ENCODE measurements at places on chromosomes 12 and 14.

DNA sequence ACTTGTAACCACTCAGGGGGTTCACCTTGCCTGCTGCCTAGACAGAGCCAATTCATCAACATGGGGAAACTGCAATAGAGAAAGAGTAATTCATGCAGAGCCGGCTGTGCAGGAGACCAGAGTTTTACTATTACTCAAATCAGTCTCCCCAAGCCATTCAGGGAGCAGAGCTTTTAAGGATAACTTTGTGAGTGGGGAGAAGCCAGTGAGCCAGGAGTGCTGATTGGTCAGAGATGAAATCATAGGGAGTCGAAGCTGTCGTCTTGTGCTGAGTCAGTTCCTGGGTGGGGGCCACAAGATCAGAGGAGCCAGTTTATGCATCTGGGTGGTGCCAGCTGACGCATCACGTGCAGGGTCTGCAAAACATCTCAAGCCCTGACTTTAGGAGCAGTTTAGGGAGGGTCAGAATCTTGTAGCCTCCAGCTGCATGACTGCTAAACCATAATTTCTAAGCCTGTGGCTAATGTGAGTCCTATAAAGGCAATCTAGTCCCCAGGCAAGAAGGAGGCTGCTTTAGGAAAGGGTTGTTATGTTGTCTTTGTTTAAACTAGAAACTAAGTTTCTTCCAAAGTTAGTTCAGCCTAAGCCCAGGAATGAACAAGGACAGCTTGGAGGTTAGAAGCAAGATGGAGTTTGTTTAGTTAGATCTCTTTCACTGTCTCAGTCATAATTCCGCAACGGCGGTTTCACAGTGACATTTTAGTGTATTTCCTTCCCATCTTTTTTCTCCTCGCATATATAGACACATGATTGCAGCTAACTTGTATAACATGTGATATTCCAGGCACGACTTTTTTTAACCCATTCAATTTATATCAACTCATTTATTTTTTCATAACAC is 68.9 kb upstream of the NCOR2 start:
- DNase-seq, result no peak

- no peak for DNase-seq
Observed at GRCh38 chr12:40819436-40820108, 127.3 kb downstream of the CNTN1 start.

GRCh38 chr14:69945912-69946311 is 66.7 kb downstream of the SMOC1 start:
- DNase-seq, result no peak

GRCh38 chr14:45811155-45811554 is 558.2 kb upstream of the MIS18BP1 start:
- no peak for DNase-seq

- no peak for DNase-seq
Observed at GRCh38 chr12:123807670-123808069, 45.6 kb downstream of the DNAH10 start.

DNA sequence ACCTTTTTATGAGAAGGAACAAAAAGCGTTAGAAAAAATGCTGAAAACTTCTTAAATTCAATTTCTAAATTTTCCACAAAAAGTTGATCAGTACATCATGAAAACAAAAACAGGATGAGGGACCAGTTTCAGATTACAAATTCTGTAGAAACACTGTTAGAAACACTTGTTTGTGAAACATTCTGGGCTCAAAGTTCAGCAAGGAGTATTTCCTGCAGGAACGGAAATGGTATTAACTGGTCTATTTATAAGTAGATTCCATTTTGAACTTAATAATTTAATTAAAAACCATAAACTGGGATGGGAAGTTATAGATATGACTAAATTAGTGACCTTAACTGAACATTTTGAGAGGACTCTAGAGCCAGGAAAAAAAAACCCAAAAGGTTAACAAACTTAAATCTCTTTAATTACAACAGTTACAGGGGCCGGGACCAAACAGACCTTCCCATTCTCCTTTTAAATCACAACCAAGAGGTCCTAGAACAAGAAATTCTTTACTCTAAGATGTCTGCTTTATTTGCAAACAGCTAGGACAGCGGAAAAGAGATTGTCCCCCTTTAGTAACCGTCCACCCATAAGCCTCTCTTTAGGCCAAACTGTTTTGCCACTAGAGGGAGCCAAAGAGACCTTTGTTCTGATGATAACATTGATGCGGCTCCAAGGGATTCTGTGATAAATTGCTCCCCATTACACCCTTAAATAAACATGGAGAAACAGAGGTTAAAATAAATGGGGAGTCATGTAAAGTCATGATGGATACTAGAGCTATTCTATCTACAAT is 69.0 kb upstream of the RERGL start:
- DNase-seq, result no peak

- DNase-seq, result no peak
Observed at GRCh38 chr14:52080808-52081755, 12.2 kb upstream of the NID2 start.

DNA sequence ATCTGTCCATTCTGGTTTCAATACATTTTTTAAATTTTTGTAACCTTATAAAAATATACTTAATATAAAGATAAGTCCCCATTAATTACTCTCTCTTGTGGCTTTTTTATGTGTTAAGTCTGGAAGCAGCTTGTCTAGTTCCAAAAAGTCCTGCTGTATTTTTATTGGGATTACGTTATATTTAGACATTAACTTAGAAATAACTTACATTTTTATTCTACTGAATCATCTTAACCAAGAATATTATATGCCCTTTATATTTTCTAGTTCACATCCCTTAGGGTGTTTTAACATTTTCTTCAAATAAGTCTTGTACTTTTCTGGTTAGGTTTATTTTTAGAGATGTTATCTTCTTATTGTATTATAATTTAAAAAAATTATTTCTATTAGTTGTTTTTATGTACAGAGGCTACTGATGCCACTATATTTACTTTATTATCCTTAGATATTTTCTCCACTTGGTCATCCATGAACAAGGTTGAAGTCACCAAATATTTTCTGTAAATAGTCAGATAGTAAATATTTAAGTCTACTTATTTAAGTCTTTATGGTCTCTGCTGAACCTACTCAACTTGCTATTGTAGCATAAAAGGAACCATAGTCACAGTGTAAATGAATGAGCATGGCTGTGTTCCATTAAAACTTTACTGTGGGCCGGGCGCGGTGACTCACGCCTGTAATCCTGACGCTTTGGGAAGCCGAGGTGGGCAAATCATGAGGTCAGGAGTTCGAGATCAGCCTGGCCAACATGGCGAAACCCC is 132.4 kb upstream of the NEDD1 start:
- no peak for DNase-seq

DNA sequence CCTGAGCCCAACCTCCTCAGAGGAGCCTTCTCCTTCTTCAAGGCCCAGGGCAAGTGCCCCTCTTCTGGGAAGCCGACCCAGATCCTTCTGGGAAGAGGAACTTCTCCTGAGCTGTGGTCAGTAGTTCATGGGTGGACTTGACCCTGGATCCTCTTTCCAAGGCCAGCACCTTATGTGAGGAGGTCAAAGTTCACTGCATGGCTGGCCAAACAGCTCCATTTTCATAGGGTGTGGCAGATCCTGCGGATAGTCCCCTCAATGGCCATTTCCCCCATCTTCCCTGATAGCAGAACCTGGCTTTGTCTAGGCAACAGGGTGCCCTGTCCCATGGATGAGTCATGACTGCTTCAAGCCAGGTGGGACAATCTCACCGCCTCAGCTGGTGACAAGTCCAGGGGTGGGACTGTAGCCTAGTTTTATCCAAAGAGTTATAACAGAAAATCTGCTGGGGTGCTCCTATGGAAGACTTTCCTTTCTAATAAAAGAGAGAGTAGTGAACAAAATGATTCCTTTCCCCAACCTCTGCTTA is 10.4 kb downstream of the ASB2 start:
- no peak for DNase-seq

GRCh38 chr12:123952037-123952436 is 20.6 kb downstream of the CCDC92 start:
- no peak for DNase-seq

GRCh38 chr12:24494401-24494800 is 454.5 kb downstream of the BCAT1 start:
- DNase-seq, result no peak

DNA sequence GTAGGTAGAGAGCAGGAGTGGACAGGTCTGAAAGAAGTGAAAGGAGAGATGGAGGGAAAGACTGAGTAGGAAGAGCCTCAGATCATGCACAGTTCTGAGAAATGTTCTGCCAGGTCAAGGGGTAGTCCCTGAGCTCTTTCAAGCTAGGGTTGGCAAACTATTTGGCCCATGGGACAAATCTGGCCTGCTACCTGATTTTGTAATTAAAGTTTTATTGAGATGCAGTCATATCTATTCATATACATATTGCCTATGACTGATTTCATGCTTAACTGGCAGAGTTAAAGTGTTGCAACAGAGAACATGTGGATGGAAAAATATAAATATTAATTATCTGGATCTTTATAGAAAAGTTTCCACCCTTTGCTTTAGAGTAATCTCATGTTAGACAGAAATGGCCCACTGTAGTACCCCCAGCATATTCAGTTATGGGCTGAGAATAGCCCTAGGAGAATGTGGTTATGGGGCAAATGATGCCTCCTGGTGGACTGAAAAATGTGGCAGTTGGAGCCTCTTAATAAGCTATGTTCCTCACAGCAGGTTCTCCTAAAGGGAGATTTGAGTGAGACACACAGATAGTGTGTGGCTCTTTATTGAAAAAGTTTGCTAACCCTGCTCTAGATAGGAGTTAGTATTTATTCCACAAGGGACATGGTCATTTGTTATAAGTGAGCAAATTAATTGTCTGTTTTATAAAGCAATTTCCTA is 476.9 kb downstream of the LRIG3 start:
- no peak for DNase-seq

DNA sequence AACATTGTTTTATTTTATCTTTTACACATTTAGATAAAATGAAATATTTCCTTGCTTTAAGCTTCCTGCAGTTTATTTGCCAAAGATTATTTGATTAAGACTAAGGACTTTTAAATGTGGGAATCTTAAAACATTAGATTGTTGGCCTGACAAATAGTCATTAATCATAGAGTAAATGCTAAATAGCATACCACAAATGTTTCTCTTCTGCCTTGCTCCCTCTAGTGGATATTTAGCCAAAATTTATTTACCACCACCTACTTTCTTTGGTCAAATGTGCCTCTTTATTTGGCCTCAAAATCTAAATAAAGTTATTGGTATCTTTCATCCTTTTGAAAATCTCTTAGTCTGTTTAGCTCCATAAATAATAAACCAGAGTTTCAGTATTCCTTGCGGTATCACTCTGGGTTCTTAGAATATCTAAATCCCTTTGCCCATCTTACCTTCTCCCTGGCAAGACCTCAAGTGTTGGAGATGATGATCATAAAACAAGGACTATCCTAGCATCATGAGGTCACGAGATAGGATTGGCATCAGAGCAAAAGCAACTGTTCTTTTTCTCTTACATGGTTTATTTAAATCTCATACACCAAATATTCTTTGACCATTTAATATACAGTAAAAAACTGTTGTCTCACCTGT is 150.6 kb upstream of the AEBP2 start:
- peak; percentile 33 for DNase-seq

Data from NCI-H2227 treated with DMSO at 0.1 percent for 48 hours (cell line).